ENCODE measurements at places on chromosomes 12 and 14.

DNA sequence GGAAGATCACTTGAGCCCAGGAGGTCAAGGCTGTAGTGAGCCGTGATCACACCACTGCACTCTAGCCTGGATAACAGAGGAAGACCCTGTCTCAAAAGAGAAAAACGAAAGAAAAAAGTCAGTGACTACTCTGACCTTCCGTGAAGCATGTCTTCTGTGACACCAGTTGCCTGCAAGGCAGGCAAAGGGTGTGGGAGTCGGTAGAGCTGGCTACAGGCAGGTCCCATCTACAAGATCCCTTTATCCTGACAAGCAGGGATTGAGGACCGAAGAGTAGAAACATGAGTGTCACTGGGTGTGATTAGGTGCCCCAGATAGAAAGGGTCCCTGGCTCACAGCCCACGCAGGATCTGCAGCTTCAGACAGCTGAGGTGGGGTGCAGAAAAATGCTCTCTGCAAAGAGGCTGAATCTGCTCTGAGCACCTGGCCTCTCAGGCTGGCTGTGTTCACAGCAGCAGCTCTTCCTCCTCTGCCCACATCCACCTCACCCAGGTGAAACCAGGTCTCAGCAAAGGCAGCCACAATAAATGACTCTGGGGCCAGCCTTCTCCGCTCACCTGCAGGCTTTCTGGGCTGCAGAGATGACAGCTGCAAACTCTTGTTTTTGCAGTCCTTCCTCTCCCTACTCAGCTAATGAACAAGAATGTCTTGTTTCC, 28.6 kb upstream of the HSP90B1 start:
- no peak for DNase-seq

DNA sequence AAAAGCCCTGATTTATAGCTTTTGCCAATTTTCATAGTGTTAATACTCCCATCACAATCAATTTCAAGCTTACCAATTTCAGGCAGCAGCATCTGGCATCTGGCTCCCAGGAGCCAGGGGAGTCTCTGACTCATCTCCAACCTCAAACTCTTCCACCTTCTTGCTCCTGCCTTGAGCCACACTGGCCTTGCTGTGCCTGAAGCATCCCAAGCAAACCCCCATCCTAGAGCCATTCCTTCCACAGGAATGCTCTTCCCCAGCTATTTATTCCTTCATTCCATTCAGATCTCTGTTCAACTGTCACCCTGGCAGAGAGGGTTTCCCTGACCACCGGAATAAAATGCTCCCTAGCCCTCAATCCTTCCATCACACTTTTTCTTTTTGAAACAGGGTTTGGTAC, 13.9 kb upstream of the PPP1CC start:
- DNase-seq, result no peak

DNA sequence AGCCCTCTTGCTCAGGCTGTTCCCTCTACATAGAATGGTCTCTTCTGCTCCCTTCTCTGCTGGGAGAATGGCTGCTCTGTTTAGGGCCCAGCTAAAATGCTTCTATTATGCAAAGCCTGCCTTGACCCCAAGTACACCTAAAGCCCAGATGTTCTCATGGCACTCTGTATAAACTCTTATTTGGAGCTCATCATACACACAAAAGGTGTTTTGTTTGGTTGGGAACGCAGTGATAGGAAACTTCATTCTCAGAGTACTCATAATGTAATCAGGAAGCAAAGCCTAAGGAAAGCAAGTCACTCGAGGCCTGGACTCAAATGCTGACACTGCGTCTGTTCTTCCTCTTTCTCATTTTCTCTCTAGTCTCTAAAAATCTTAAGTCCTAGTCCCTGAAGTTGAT, 38.2 kb upstream of the SYCP3 start:
- DNase-seq, result peak; percentile 80

DNA sequence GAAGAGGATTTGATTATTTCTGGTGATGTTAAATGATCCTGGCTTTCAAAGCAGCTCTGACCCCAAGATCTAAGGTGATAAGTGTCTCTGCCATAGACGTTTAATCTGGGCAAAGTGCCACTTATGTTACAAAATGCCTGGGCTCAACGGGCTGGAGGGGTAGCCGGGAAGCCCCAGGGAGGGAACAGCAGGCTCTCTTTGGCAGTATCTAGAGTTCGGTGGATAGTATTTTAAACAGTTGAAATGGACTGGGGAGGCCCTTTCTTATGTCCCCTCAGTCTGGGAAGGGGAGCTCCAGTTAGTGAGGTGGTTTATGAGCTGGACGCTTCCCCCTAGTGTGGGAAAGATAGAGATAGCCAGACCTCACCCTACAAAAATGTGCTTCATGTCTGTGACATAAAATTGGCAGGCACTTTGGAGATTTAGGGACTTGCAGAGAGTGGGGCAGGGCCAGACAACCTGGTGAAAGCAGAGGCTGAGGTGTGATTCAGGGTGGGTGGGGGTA, 5.5 kb upstream of the HOXC11 start:
- no peak for DNase-seq

DNA sequence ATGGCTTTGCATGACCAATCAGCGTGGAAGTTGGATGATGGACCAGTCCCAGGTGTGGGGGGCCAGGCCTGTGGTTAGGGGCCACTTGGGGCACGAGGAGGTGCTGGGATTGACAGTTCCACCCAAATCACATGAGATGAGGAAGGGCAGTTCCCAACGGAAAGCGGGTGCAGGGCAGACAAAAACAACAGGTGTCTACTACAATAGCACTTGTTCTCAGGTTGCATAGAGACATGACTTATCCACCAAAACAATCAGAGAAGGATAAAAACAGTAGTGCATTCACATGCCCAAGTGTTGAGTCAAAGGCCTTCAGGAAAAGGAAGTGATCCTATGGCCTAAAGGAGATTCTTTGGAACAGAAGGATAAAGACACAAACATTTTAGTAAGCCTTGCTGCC, 14.6 kb upstream of the EIF2B2 start:
- no peak for DNase-seq

GRCh38 chr14:43901911-43902673, 605.0 kb downstream of the FSCB start:
- DNase-seq, result no peak

DNA sequence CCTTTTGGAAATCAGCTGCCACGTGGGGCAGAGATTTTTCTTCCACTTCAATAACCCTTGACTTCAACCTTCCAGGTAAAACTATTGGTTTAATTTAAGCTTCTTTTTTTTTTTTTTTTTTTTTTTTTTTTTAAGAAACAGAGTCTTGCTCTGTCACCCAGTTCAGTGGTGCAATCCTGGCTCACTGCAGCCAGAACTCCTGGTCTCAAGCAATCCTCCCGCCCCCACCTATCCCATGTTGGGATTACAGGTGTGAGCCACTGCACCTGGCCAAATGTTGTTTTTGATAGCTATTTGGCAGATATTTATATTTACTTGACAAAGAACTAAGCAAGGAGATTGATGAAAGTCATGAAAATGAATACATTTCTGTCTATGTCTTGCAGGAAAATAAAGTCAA, 65.1 kb downstream of the SINHCAF start:
- no peak for DNase-seq

DNA sequence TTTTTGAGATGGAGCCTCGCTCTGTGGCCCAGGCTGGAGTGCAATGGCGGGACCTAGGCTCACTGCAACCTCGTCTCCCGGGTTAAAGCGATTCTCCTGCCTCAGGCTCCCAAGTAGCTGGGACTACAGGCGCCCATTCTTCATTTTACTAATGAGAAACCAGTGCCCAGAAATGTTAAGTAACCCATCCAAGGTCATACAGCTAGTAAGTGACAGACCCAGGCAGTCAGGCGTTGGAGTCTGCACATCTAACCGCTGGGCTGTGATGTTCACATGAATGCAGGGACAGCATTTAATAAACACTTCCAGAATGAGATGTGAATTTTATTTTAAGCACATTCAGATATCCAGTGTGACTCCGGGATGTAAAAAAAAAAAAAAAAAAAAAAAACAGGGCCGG, 1.3 kb upstream of the TRIP11 start:
- DNase-seq, result no peak

DNA sequence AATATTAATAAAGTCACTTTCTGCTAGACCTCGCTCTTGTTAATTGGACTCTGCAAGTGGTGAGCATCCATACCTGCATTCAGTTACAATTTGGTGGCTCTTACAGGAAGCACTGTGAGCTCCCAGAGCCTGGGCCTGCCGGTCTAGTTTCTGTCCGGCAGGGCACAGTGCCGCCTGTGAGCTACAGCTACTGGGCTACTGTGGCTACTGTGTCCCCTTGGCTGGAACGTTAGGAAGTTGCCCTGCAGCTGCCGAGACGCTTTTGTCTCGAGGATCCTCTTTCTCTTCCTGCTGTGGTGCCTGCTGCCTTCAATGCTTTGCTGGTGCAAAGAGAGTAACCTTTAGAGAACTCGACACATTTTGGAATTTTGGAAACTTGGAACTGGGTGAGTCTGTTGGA, 44.6 kb upstream of the PTGDR start:
- DNase-seq, result no peak

GRCh38 chr12:24173067-24173466, 223.6 kb upstream of the SOX5 start:
- DNase-seq, result no peak

DNA sequence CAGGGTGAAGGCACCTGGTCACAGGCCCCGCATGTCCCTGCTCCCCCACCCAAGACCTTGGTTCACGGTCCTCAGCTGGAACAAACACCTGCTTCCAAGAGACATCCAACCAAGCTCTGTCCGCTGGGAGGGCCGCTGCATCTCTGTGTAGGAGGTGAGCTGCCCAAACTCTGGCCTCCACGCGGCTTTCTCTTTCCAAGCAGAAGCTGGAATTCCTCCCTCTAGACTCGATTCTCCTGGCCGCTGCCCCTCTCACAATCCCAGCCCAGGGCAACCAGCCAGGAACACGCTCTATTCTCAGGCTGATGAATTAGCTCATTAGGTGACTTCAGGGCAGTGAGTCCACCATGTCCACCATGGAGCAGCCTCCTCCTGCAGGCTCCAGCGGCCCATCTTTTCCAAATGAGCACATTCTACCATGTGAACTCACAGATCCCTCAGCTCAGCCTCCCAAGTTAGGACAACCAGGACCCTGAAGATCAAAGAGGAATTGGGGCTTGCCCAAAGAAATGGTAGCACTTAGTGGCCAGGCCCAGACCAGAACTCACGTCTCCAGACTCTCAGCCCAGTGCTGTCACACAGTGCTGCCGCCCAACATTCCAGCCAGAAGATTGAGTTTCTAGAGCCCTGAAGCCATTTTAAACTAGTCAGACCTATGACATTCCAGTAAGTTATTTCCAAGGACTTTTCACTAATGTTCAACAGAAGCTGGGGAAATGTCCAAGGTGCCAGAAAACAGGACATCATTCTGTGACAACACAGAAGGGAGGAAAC, 146.6 kb downstream of the ANO2 start:
- DNase-seq, result no peak

DNA sequence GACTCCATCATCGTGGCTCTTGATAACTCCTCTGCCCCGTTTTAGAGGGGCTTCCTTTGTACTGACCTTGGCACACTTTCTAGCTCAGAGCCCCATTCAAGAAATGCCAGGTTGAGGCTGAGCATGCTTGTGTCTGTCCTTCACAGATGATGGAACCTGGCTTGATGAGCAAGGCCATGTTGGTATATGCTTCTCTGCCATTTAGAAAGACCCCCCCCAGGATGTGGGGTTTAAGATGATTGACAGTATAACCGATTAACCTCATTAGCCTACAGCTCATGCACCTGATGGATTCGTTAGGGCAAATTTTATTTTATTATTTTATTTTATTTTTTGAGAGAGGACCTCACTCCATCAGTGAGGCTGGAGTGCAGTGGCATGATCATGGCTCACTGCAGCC, 21.0 kb downstream of the BATF start:
- DNase-seq, result no peak

DNA sequence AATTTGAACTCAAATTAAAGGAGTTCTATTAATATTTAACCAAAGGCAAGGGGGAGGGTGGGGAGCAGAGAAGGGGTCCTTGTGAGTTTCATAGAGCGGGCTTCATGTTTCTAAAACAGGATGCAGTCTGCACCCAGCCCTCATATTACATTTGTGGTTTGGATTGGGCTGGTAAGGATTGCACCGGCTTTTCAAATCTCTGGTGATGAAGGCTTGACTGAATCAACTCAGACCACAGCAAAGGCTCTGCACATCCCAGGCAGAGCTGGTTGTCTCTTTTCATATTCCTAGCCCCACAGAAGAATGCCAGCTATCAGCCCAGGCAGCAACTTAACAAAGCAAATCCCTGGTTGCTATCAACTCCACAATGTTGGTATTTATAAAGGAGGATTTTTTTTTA, 1221.4 kb downstream of the VRK1 start:
- no peak for DNase-seq

DNA sequence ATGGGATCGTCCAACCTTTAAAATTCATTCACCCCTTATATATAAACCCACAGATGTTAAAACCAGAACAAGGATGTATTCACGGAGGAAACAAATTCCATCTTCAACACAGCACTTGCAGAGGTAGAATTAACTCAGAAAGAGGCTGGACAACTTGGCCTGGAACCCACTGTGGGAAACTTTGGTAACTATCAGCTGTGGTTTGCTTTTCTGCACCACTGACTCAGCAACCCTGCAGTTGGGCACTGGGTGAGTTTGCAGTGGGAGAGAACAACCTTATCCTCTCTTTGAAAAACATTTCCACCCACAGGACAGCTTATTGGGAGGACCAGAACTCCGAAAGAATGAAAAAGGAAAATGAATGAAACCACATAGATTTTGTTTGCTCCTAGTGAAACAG, 66.3 kb downstream of the ZNF664 start:
- DNase-seq, result no peak

- no peak for DNase-seq
Measured at GRCh38 chr14:31287294-31287972, 79.8 kb upstream of the HECTD1 start.

DNA sequence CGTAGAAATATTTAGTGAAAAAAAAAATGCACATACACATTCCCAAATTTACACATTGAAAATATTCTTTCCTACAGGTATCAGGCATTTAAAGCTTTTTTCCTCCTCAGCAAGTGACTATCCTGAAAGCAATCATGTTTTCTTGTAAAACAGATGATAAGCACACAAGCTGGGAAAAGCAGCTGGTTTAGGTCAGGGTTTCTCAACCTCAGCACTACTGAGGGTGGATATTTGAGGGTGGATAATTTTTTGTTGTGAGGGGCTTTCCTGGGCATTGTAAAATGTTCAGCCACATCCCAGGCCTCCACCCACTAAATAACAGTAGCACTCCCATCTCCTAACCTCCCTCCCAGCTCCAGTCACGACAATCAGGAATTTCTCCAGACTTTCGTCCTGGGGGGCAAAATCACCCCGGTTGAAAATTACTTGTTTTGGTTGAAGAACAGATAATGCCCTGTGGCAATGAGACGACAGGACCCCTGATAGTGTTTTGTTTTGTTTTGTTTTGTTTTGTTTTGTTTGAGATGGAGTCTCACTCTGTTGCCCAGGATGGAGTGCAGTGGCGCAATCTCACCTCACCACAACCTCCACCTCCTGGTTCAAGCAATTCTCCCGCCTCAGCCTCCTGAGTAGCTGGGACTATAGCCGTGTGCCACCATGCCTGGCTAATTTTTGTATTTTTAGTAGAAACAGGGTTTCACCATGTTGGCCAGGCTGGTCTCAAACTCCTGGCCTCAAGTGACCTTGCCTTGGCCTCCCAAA, 15.0 kb upstream of the NT5DC3 start:
- no peak for DNase-seq

Measured in pons (tissue), 1 donor.